Activated naive CD4-positive, alpha-beta T cell (primary cell): ENCODE measurements at places on chromosomes 5 and 9.

- DNase-seq, result no peak
Observed at GRCh38 chr5:116739571-116739970, 164.9 kb upstream of the SEMA6A start.

- no peak for DNase-seq
Observed at GRCh38 chr5:122352331-122352730, 40.3 kb downstream of the SNCAIP start.

DNA sequence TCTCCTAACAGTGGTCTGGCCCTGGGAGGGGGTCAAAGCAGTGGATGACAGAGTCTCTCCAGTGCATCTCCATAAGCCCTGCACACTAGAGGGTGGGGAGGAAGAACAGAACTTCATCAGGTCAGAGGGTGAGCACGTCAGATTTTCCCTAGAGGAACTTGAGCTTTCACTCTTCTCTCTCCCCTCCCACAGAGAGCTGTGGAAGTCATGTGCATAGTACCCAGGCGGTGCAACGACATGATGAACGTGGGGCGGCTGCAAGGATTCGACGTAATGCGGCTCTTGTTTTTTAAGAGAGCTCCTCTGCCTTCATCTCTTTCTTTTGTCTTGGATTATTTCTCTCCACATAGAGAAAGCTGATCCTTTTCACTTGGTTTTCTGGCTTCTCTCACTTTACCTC, 100.2 kb upstream of the OTULINL start:
- no peak for DNase-seq

- no peak for DNase-seq
Observed at GRCh38 chr5:147818290-147818689, 13.2 kb downstream of the SPINK1 start.

DNA sequence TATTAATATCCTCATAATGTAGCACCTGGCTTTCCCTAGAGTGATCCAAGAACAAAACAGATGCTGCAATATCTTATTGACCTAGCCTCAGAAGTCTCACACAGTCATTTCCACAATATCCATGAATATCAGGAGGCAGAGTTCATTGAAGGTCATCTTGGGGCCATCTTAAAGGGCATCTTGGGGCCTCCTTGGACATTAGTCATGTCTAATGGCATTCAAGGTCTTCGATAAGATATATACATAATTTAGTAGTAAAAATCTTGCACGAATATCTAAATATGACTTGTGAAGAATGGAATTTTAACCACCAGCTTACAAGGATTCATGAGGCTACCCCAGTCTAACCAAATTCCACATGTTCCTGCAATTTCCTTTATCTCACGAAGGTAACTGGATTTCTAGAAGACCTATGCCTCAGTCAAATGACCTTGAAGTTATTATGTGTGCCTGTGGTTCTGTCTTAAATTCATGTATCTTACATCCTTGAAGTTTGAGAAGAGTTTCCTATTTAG, 163.6 kb upstream of the SPEF2 start:
- DNase-seq, result no peak

DNA sequence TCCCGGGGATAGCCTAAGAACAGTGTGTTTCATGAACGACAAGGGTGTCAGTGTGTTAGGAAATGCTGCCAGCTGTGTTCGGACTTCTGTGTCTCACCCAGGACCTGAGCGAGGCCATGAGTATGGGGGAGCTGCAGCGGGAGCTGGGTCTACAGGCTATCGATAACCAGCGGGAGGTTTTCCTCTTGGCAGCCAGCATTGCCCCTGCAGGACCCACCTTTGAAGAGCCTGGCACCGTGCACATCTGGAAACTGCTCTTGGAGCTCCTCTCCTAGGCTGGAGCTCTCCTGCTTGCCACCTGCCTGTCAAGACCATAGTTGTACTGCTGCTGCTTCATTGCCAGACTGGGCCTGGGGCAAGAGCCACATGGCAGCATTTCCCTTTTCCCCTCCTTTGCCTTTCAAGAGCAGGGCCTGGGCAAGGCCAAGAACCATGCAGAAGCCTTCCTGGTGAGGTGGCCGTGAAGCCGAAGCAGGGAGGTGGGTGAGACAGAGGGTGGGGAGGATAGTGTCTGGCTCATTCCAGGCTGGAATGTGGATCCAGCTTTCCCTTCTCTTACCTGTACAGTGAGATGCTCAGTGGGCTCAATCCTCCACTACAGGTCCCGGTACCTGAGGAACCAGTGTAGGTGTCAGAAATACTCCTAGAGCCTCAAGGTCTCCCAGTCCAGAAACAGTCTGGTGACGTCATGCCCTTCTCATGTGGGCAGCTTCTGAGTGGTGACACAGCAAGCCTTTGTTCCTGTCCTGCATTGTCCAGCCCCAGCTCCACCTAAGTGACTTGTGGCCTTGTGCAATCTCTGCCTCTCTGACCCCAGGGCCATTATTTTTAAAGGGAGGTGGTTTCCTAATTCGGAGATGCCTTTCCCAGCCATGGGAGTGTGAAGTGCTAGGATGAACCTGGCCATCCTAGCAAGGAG, 6.6 kb downstream of the ARL10 start:
- no peak for DNase-seq

- no peak for DNase-seq
Observed at GRCh38 chr5:145775893-145776444, 59.2 kb downstream of the PRELID2 start.

- no peak for DNase-seq
Observed at GRCh38 chr5:94375801-94376200, 242.6 kb downstream of the KIAA0825 start.

GRCh38 chr9:121141706-121142105, 60.0 kb downstream of the RAB14 start:
- DNase-seq, result no peak

DNA sequence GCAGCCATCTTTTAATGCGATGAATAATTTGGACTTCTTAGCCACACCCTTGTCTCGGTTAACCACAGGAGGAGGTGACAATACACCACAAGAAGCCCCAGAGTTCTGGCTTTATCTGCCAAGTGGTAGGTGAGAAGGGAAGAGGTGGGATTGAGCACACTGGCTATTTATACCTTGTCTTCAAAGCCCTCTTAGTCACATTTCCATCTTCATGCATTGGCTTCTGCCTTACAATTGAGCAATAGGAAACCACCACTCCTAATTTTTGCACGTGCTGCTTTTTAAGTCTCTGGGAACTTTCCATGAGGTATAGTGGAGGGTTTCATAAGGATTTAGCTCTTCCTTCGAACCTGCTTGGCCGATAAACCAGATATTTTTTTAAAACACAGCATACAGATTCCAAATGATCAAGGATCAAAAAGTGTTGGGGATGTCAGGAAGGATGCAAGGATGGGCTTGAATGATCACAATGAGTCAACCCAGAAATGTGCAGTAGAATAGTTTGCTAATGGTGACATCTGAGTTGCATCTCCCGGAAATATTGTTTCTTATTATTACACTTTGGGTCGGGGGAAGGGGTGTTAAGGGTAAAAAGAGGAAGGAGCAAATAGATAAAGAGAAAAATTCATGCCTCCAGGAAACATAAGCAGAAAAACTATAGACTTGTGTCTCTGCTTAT, 25.5 kb downstream of the PLAC8L1 start:
- DNase-seq, result no peak

- DNase-seq, result peak; percentile 29
Observed at GRCh38 chr5:1633605-1634336, 110.0 kb upstream of the LPCAT1 start.

DNA sequence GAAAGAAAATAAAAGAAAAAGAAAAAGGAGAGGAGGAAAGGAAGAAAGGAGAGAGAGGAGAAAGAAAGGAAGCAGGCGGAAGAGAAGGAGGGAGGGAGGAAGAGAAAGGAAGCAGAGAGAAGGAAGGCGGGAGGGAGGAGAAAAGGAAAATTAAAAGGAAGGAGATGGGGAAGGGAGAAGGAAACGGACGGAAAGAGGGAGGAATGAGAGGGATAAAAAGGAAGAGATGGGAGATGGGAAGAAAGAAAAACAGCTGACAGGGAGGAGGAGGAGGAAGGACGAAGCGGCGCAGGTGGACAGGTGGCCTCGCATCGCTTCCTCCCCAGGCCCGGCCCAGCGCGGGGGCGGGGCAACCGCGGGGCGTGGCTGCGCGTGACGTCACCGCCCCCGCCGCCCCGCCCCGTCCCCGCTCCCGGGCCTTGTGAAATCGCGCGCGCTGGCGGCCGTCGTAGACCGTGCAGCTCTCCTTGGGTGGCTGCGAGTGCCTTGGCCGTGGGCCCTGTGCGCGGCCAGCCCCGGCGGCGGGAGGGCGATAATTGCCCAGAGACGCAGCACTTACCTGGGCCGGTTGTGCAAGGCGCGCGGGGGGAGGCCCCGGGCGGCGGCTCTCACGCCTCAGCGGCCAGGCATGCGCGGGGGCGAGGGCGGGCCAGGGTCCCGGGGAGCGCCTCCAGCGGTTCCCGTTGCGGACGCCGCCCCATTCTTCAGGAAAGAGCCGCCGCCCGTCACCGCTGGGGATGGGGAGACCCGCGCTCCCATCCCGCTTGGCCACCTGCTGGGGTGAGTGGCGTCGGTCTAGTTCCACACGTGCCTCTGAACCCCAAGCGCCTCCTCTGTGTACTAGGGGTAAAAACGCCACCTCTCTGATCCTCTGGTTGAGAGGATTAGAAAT, 49.6 kb upstream of the FOXE1 start:
- peak; percentile 49 for DNase-seq

DNA sequence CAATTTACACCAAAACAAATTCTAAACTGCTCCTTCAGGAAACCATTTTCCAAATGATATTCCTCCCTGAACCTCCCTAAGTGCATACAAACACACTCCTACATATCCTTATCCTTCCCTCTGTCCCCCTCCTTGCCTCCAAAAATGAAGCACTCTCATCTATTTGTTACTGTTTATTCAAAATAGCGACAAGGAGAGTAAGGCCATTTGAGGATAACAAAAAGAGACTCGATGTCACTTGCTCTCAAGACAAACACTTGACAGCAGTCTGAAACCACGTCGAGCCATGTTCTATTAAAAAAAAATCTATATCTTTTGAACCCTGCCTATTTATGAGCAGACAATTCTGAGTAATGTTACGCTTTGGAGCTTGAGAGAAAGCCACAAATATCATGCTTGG, 547.9 kb downstream of the DTWD2 start:
- no peak for DNase-seq

DNA sequence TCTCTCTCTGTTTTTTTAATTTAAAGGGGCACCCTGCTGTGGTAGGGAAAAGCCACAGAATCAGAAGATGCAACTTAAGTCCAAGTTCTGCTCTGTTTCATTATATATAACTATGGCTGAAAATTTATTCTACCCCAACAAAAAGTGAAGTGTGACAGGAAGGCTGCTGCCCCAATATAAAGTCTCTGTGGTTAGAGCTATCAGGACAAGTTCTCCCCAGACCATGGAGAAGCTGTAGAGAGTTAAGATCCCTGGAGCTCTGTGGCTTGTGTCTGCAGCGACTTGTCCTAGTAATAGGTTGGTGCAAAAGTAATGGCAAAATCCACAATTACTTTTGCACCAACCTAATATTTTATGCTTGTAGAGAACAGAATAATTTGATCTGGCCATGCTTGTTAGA, 250.9 kb downstream of the PSAT1 start:
- no peak for DNase-seq

DNA sequence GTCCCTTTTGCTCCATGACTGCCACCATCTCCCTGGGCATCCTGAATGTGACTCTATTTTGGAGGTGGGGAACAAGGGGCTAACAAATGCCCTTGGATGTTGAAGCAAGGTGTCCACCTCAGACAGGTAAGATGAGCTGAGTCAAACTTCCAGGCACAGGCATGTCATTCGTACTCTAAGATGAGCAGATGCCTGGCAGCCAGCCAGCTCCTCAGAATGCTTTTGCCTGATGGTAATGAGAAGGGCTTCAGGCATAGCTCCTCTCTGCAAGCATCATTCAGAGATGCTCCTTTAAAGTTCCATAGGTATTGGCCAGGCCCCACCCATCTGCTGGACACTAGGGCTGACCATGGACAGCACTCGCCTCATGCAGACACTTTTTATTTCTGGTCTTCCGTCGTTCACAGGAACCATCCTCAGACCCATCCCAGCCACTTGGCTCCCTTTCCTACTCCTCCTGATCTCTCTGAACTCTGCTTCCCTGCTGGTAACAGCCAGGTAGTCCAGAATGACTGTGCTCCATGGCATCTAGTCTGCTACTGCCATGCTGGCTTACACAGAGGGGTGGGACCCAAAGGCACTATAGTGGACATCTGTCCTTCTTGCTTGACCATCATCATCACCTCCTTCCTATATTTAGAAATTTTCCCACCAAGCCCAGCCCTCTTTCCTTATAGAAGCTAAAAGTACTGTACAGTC, 118.8 kb downstream of the GLIS3 start:
- no peak for DNase-seq

DNA sequence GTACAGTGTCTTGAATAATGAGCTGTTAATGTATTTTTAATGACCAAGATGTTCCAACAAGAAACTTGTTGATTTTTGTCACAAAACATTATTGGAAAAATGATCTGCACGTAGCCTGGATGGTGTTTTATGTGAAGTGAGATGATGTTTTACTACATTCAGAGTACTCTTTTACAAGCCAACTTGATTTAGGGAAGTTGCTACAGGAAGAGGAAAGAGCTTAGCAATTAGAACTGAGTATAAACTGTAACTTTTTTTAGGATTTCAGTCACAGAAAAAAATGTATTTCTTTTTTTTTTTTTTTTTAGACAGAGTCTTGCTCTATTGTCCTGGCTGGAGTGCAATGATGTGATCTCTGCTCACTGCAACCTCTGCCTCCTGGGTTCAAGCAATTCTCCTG, 113.6 kb upstream of the ADRA1B start:
- DNase-seq, result no peak

DNA sequence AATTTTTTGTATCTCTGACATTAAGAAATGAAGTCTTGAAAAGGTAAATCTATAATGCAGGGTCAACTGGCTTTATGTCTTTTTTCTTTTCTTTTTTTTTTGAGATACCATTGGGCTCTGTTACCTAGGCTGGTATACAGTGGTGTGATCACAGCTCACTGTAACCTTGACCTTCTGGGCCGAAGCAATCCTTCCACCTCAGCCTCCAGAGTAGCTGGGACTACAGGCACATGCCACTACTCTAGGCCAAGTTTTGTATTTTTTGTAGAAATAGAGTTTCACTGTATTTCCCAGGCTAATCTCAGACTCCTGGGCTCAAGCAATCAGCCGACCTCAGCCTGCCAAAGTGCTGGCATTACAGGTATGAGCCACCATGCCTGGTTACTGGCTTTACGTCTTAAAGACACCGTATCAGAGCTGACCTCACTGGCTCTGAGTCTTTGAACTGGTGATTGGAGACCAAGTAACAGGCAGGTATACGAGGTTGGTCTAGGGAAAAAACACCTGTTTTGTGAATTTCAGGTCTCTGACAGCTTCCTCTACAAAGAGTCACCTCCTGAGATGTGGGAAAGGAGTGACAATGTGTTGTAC, 70.4 kb upstream of the GPBP1 start:
- no peak for DNase-seq

GRCh38 chr5:5695266-5695665, 272.8 kb downstream of the ICE1 start:
- no peak for DNase-seq

DNA sequence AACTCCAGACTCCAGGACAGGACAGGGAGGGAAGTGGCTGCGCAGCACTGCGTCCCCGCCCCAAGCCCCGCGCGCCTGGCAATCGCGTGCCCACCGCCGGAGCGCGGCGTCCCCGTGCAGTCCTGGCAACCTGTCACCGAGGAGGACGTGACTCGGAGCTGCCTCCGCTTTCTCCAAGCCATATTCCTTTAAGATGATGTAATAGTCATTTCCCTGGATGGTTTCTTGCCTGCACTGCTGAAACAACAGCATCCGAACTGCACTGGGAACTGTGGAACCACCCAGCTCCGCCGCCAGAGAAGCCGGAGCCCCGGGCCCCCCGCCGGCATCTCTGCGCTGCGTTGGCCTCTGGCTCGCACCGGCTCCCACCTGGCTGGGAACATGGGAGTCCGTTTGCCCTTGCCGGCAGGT, 34.5 kb downstream of the KCTD16 start:
- no peak for DNase-seq
